ENCODE measurements at places on chromosomes 5 and 9.
A peak's percentile ranks its signal among the peaks of the same experiment; 100 is the strongest.

- peak overlapping the region; percentile 78 for H3K4me3 ChIP-seq
- peaks cover 35% of the 10 kb centered on the region for H3K4me1 ChIP-seq
- H3K27ac ChIP-seq, result peak overlapping the region; percentile 59
- H3K27me3 ChIP-seq, result peaks cover 8% of the 10 kb centered on the region
Observed at GRCh38 chr5:179343719-179344430, 1.4 kb downstream of the ADAMTS2 start.

- no peak overlapping the region for H3K27ac ChIP-seq
- H3K36me3 ChIP-seq, result no peaks in the 10 kb centered on the region
- H3K27me3 ChIP-seq, result no peaks in the 10 kb centered on the region
- H3K4me1 ChIP-seq, result no peaks in the 10 kb centered on the region
- no peak overlapping the region for H3K4me3 ChIP-seq
Observed at GRCh38 chr5:142197098-142197497, 88.5 kb downstream of the NDFIP1 start.

GRCh38 chr5:73155271-73156222 lies 17.4 kb upstream of the TMEM174 start:
- H3K27me3 ChIP-seq, result no peaks in the 10 kb centered on the region
- H3K27ac ChIP-seq, result no peak overlapping the region
- H3K36me3 ChIP-seq, result no peaks in the 10 kb centered on the region
- H3K4me3 ChIP-seq, result no peak overlapping the region
- no peak for DNase-seq

DNA sequence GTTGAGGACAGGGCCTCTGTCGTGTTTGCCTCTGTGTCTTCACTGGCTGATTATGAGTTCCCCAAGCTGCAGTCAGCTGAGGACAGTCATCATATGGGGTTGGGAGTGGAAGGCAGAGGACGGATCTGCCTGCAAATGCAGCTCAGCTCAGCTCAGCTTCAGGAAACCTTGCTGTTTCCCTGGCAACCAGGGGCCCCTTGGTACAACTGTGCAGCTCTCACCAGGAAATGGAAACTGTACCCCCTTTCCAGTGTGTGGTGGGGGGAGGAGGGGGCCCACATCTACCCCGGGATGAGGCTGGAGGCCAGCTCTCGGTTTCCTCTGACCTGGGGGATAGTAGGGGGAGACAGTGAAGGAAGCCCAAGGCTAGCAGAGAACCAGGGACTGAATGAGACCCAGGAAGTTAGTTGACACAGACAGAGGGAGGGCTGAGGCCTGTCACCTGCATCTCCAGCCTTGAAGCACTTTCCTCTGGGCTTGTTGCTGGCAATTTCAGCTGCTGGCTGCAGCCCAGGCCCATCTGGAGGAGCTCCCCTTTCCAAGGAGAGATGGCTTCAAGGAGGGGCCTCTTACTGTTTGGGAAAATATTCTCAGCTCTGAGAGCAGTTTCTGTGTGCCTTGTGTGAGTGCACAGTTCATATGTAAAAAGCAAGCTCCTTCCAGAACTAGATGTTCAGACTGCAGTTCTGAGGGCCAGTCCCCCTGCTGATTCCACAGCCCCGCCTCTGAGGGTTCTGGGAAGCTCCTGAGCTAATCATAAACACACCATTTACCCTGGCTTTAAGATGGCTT lies 6.9 kb downstream of the ANXA6 start:
- no peak for DNase-seq
- H3K27ac ChIP-seq, result peak overlapping the region; percentile 37
- no peak overlapping the region for H3K4me3 ChIP-seq
- no peaks in the 10 kb centered on the region for H3K27me3 ChIP-seq

- DNase-seq, result no peak
- no peaks in the 10 kb centered on the region for H3K36me3 ChIP-seq
- H3K27me3 ChIP-seq, result no peaks in the 10 kb centered on the region
- peak overlapping the region; percentile 51 for H3K4me3 ChIP-seq
- peak overlapping the region; percentile 85 for H3K27ac ChIP-seq
- H3K4me1 ChIP-seq, result peaks cover 3% of the 10 kb centered on the region
Observed at GRCh38 chr5:88883836-88884607, 1.0 kb upstream of the MEF2C start.

DNA sequence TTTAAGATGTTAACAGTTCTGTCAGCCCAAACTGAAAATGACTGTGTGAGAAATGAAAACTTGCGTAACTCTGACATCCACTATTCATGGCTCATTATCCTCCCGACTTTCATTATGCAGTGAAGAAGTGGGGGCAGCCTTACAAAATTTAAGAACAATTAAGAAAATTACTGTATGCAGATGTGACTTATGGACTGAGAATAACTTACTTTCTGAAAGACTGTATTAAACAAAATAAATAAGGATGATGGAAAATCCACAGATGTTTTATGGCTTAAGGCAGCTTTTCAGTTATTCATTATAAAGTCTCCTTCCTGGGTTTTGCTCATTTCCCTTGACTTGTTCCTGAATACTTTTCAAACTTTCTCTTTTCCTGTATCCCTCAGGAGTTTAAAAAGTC lies 55.2 kb downstream of the GRIN3A start:
- no peaks in the 10 kb centered on the region for H3K4me1 ChIP-seq
- no peaks in the 10 kb centered on the region for H3K27me3 ChIP-seq
- no peaks in the 10 kb centered on the region for H3K36me3 ChIP-seq
- no peak for DNase-seq

- no peaks in the 10 kb centered on the region for H3K36me3 ChIP-seq
- H3K27me3 ChIP-seq, result no peaks in the 10 kb centered on the region
- H3K4me3 ChIP-seq, result no peak overlapping the region
- DNase-seq, result peak; percentile 25
Observed at GRCh38 chr5:139982157-139982974, 60.7 kb downstream of the NRG2 start.

GRCh38 chr9:88892724-88893123 lies 98.5 kb upstream of the S1PR3 start:
- H3K4me1 ChIP-seq, result no peaks in the 10 kb centered on the region
- H3K27ac ChIP-seq, result no peak overlapping the region
- no peak overlapping the region for H3K4me3 ChIP-seq
- no peaks in the 10 kb centered on the region for H3K27me3 ChIP-seq
- no peak for DNase-seq
- no peaks in the 10 kb centered on the region for H3K36me3 ChIP-seq

DNA sequence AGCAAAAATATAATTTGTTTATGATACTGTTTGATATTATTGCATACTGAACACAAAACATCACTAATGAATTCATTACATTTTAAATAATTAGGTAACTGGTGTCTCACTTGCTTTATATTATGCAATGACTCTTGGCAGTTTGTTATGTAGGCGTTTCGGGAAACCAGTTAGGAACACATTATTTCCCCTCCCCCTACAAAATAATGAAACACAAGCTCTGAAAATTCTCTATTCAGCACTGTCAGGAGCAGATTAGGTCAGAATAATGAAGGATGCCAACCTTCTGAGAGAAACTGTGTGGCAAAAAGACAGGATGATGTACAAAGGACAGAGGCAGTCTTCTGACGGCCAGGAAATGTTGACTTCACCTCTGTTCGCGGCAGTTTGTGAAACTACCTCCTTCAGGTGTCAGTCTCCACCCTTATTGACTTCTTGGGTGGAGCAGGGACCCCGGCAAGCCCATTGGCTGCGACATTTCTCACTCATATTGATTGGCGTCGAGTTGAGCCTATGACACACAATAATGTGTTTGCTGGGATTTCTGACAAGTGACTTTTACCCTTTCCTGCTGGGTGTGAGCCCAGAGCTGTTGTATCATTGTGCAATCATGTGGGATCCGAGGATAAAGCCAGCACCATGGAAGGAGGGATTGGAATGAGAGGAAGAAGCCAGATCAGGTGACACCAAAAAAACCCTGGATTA lies 33.9 kb downstream of the SH3PXD2B start:
- H3K27ac ChIP-seq, result peak overlapping the region; percentile 97
- DNase-seq, result peak; percentile 80
- no peaks in the 10 kb centered on the region for H3K27me3 ChIP-seq
- no peaks in the 10 kb centered on the region for H3K36me3 ChIP-seq
- peaks cover 66% of the 10 kb centered on the region for H3K4me1 ChIP-seq
- no peak overlapping the region for H3K4me3 ChIP-seq

DNA sequence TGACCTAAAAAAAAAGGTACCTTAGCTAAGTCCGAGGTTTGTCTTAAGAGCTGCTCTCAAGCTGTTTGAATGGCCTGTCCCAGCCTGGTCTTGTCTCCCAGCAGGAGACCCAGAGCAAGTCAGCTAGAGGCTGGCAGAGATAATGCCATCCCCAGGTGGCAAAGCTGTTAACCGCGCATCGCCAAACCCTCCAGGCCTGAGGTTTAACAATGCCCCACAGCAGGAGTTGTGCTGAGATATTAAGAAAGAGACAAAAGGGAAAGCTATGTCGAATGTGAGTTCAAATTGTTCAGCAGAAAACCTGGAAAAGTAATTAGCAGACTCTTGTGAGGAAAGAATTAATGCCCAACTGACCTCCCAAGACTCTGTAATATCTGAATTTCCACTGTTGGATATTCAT lies 187.1 kb downstream of the FSTL4 start:
- no peaks in the 10 kb centered on the region for H3K27me3 ChIP-seq
- peaks cover 6% of the 10 kb centered on the region for H3K4me1 ChIP-seq
- DNase-seq, result no peak
- H3K4me3 ChIP-seq, result no peak overlapping the region

DNA sequence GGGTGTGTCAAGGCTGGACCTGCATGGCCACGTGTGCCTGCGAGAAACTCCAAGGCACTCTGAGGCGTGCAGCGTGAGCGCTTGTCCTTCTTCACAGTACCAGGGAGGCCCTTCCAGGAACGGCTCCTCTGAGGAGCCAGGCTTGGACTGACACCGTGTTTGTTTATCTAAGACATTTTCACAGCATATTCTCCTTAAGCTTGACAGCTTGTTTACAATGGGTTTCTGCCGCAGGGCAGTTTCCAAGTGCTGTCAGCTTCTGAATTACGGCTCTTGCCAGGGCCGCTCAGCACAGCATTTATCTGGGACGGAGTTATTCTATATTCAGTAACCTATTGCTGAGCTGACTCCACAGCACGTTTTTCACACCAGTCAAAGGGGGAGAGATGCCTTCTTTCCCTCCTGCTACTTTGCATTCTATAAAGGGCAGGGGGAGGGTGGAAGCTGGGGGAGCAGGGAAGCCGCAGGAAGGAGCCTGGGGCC lies 98.4 kb downstream of the LMNB1 start:
- no peak for DNase-seq
- no peaks in the 10 kb centered on the region for H3K36me3 ChIP-seq
- no peaks in the 10 kb centered on the region for H3K27me3 ChIP-seq

DNA sequence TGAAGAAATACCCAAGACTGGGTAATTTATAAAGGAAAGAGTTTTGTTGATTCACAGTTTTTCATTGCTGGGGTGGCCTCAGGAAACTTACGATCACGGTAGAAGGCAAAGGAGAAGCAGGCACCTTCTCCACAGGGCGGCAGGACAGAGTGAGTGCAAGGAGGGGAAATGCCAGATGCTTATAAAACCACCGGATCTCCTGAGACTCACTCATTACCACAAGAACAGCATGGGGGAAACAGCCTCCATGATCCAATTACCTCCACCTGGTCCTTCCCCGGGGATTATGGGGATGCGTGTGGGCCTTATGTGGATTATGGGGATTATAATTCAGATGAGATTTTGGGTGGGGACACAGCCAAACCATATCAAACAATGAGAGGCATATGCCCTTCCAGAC lies 18.5 kb upstream of the RORB start:
- H3K36me3 ChIP-seq, result no peaks in the 10 kb centered on the region
- no peak overlapping the region for H3K27ac ChIP-seq
- no peak overlapping the region for H3K4me3 ChIP-seq
- DNase-seq, result no peak

- no peaks in the 10 kb centered on the region for H3K4me1 ChIP-seq
- DNase-seq, result no peak
- H3K36me3 ChIP-seq, result no peaks in the 10 kb centered on the region
- no peak overlapping the region for H3K4me3 ChIP-seq
- no peaks in the 10 kb centered on the region for H3K27me3 ChIP-seq
Observed at GRCh38 chr9:134791009-134791408, 89.6 kb upstream of the FCN2 start.

DNA sequence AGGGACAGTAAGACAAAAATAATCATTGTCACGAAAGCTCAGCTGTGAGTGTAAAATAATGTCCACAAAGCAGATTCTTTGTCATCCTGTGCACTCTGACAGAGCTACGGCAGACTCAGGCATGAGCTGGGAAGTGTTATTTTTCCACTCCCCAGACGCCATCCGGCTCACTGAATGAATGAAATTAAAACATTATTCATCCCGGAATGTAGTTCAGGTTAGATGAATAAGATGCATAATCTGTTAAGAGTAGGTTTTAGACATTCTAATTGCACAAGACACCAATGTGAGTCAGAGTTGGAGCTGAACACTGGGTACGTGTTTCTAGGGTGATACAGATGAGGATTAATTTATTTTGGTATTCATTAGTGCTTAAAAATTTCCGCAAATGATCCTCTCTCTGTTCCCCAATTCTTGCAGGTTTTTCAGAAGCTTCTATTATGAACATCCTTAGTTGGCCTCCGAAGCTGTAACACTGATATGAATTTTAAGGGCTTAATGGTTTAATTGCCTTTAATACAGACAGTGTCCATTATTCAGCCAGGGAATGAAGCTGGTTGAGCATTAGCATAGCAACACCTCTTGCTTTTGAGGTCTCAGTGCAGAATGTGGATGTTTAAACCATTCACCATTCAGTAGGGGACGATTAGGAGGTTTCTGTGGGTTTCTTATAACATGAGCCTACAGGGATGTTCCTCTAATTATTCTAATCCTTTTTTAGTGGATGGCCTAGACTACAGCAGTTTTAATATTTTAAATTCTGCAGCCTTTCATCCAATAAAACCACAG lies 65.6 kb upstream of the FRRS1L start:
- peaks cover 3% of the 10 kb centered on the region for H3K36me3 ChIP-seq
- no peak overlapping the region for H3K4me3 ChIP-seq
- no peak overlapping the region for H3K27ac ChIP-seq
- no peaks in the 10 kb centered on the region for H3K27me3 ChIP-seq

GRCh38 chr5:15687401-15687800 lies 187.4 kb downstream of the FBXL7 start:
- H3K27me3 ChIP-seq, result no peaks in the 10 kb centered on the region
- H3K4me1 ChIP-seq, result no peaks in the 10 kb centered on the region
- no peaks in the 10 kb centered on the region for H3K36me3 ChIP-seq
- no peak for DNase-seq
- no peak overlapping the region for H3K4me3 ChIP-seq
- no peak overlapping the region for H3K27ac ChIP-seq

- peaks cover 8% of the 10 kb centered on the region for H3K27me3 ChIP-seq
- H3K36me3 ChIP-seq, result no peaks in the 10 kb centered on the region
- peaks cover 6% of the 10 kb centered on the region for H3K4me1 ChIP-seq
- DNase-seq, result no peak
- no peak overlapping the region for H3K27ac ChIP-seq
Observed at GRCh38 chr5:174420651-174421407, 303.6 kb upstream of the MSX2 start.

DNA sequence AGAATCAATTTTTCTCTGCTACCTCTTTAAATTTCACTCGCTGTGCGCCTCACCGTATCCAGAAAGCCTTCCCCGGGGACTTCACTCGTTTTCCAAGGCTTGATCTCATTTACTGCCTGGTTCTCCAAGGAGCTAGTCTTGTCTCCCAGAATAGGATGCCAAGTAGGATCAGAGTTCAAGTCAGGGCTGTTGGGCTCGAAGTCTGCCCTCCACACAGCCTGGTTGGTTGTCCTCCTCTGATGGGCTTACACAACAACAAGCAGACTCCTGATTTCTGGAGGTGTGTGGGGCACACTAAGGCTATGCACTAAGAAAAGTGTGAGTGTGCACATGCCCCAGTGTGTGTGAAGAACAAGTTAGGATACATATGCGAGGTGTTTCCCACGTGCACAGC lies 14.0 kb upstream of the TNIP1 start:
- H3K27ac ChIP-seq, result no peak overlapping the region
- no peaks in the 10 kb centered on the region for H3K27me3 ChIP-seq
- no peak for DNase-seq
- no peaks in the 10 kb centered on the region for H3K36me3 ChIP-seq
- no peak overlapping the region for H3K4me3 ChIP-seq
- H3K4me1 ChIP-seq, result no peaks in the 10 kb centered on the region

Data from tibial nerve (tissue), 4 donors.